ENCODE measurements at places on chromosomes 3 and 15.

DNA sequence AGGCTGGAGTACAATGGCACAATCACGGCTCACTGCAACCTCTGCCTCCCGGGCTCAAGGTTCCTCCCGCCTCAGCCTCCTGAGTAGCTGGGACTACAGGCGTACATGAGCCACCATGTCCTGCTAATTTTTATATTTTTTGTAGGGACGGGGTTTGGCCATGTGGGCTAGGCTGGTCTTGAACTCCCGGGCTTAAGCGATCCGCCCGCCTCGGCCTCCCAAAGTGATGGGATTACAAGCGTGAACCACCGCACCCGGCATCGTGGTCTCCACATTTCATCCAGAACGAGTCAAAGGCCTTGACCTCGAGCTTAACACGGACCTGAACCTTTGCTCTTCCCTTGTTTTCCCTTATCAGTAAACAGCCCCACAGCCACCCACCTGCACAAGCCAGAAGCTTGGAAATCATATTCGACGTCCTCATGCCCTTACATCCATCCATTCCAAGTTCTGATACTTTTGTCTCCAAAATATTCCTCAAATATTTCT is 1.4 kb upstream of the PTPN23 start:
- no peak for DNase-seq

DNA sequence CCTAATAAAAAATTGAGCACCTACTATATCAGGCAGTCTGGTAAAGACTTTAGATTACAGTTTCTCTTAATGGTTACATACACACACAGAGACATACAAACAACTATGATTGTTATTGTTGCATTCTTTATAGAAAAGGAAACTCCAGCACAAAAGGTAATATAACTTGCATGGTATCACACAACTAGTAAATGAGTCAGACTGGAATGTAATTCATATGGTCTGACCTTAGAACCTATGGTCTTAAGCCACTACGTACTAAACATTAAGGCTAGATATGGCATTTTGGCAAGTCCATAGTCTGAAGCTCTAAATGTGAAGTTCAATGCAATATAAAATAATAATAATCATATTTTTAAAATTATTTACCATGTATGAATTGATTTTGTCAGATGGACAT is 380.6 kb downstream of the LSAMP start:
- no peak for DNase-seq

DNA sequence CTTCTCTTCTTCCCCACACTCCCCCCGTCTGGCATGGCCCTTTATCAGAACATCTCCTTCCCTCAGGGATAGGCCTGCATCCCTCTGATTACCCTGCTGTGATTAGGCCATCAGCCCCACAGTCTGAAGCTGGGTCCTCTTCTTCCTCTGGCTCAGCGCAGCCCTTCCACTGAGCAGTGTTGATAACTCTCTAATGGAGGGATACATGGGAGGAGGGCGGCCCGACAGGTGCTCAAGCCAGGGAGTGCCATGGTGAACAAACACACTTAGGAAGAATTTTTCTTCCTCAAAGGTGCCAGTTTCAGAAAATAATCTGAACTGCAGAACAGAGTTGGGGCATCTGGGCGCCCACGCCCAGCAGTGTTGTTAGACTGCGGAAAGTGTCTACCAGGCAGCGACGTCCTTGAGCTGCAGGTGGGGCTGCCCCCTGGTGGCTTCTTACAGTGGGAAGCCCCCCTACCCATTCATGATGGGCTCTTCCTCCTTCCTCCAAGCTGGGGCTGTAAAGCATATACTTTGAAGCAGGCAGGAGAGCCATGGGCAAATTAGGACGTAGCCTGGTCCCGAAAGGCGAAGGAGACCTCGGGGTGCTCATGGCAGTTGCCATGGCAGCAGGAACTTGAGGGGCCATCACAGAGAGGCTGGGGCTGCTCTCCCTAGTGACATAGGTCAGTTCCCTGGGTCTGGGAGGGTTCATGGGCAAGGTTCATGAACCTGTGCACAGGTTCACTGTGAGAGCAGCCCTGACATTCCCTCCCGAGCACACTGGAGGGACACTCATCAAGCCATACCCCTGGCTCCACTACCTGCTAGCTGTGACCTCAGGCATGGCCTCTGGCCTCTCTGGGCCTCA is 33.2 kb upstream of the NR2C2 start:
- no peak for DNase-seq

GRCh38 chr15:47813748-47814384 is 96.6 kb downstream of the SEMA6D start:
- DNase-seq: no peak

DNA sequence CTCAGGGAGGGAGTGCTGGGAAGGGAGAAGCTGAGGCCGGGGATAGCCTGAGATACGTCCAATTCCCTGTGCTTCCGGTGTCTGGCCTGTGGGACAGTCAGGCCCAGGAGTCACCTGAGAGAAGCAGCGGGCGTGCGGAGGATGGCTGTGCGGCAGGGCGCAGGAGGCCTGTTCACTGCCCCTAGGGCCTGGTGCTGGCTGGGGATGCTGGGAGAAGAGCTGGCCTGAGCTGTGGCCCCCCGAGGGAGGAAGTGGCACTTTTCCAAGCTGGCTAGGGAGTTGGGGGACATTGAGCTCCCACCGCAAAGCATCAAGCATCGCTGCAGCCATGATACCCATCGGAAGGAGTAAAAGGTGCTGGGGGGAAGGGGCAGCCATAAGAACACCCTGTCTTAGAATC is 108.8 kb downstream of the CHST2 start:
- DNase-seq: no peak
